EH (cell line): ENCODE measurements at places on chromosomes 12 and 14.

DNA sequence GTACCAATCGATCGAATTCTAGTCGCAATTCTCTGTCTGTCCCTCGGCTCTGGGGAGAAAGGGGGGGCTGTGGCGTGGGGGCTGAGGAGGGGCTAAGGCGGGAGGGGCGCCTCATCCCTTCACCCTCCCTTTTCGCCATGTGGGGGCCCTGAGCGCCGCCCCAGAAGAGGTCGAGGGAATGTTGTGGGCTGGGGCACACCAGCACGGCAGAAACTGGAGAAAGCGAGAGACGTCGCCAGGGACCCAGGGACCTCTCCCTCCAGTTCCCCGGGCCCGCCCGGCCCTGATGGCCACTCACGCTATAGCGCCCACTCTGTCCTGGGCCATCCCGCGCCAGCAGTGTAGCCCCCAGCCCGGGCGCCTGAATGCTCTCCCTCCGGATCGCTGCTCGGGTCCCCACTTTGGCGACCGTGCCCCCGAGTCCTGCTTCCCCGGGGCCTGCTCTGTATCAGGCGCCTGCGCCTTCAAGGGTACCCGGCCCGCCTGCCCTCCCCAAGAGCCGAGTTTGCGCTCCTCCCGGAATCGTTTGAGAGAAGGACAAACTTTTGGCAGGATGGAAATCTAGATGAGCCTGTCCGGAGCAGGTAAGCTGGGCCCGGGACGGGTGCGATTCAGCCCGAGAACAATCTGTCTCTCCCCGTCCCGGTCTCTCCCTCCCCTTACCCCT lies 62.6 kb downstream of the SMUG1 start:
- peak; percentile 19 for DNase-seq

- no peak for DNase-seq
Observed at GRCh38 chr12:131674373-131674772, 36.5 kb upstream of the SFSWAP start.

GRCh38 chr14:21102521-21103410 lies 1.9 kb downstream of the TMEM253 start:
- no peak for DNase-seq

DNA sequence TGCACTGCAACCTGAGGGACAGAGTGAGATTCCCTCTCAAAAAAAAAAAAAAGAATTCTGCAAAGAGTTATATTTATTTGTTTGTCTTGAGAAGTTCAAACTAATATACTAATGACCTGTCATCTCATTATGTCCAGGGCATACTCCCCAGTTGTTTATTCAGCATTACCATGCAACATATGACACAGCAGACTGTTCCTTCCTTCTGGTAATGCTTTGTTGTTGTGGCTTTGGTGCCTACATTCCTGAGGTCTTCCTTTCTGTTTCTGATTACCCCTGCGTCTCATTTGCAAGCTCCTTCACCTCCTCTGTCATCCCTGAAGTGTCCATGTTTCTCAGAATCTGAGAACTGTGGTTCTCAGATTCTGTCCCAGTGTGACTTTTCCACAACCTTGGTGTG lies 55.3 kb downstream of the DERA start:
- DNase-seq: peak; percentile 88

GRCh38 chr12:17206553-17206952 lies 600.6 kb upstream of the LMO3 start:
- DNase-seq: no peak

DNA sequence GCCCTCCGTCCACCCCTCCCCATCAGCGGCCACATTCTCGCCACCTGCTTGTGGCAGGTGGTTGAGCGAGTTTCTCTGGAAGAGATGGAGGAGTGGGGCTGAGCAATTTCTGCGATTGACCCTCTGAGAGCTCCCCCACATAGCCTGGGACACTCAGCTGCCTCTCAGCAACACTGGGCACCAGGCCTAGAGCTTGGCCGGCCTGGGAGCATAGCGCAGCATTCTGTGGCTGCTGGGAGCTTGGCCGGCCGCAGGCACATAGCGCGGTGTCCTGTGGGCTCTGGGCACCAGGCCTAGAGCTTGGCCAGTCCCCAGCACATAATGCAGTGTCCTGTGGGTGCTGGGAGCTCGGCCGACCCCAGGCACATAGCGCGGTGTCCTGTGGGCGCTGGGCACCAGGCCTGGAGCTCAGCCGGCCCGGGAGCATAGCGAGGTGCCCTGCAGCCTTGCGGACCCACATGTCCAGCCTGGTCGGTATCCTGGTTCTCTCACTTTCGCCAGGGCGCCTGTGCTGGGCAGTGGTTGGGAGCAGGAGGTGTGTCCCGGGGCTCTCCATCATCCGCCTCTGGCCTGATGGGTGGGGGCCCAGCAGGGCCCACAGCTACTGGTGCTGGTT lies 43.8 kb downstream of the LRCOL1 start:
- DNase-seq: no peak

DNA sequence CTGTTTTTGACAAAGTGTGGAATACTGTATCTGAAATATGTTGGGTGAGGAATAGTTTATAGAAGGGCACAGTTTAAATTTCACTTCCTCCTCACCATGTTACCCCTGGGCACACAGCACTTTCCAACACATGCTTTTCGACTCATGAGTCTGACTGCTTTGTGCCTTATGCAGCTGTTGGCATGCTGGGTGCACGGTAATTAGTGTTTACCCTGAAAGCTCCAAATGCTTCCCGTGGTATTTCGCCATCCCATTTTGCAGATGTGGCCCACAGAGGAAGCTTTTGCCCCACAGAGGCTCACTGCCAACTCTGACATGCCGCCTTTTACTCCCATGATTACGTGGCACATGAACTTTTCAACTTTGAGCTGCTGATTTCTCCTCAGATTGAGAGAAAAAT lies 168.6 kb downstream of the PRKCH start:
- no peak for DNase-seq

- DNase-seq: peak; percentile 70
Observed at GRCh38 chr12:25811656-25812126, 146.8 kb upstream of the RASSF8 start.

DNA sequence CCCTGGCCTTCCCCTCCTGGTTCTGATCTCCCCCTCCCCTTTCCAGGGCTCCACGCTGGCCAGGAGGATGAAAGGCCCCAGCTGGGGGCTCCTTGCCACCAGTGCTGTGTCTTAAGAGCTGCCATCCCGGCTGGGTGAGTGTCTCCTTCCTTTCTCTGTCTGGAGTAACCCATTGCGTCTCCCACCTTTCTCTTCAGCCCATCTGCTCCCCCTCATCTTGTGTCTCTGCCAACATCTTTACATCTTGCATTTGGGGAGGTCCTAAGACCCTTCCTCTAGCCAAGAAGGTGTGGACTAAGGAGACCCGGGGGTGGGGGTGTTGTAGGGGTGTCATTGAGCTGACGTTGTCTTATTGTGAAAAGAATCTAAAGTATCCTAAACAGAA lies 505 bp downstream of the BCL2L2 start:
- no peak for DNase-seq

DNA sequence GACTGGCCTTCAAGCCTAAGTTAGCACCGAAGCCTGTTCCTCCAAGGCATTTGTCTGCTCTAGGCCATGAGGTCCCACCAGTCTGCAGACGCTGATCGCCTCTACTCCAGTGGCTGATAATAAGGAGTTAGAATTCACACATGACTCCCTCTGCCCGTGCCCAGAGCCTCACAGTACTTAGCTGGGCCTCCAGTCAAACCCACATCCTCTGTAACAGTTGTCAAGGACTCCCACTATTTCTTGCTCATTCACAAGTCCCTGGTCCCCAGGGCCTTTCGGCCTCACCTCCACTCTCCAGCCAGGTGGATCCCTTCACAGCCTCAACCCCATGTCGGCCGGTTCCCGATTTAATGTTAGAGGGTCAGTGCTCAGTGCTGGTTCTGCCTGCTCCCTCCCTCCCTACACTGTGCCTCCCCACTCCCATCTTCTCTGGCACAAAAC lies 6.3 kb upstream of the KRT5 start:
- DNase-seq: no peak
